ENCODE measurements at places on chromosomes 6 and 20.

- DNase-seq, result no peak
Measured at GRCh38 chr6:43274127-43274915, 23.7 kb upstream of the SLC22A7 start.

- peak; percentile 5 for DNase-seq
Measured at GRCh38 chr20:10501402-10501801, 66.3 kb downstream of the SLX4IP start.

DNA sequence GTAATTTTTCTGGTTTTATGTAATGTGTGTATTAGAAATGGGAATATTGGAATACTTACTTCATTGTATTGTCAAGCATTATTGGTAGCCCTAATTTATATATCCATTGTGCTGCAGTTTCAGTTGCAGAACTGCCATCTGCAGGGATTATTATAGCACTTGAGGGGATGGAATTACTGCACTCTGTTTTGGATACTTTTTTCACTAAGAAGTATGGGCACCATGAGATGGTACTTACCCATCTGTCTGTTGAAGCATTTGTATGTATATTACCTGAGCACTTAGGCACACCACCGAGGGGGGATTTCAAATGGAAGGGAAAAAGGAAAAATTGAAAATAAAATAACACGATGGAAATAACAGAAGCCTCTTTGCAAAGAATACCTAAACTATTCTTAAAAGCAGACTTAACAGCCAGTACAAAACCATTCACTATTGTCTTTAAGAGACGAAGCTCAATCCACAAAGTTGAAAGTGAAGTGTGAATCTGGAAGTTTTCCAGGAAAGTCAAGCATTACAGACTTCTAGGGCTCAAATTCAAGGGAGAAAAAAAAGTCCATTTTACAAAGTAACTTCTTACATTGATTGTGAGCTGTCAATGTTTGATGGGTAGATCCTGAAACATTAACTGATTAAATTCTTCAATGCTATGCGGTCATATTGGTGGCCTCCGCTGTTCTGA, 318.7 kb downstream of the SOX4 start:
- no peak for DNase-seq

GRCh38 chr6:15243910-15244619, 1.8 kb upstream of the JARID2 start:
- no peak for DNase-seq

GRCh38 chr6:24394780-24395437, 7.8 kb upstream of the MRS2 start:
- DNase-seq, result no peak
